ENCODE measurements at places on chromosomes 13 and 19.

GRCh38 chr19:38278751-38279150, 14.4 kb downstream of the SPINT2 start:
- no peak for DNase-seq

- DNase-seq = no peak
Observed at GRCh38 chr13:86445672-86446071, 646.5 kb upstream of the SLITRK6 start.

GRCh38 chr13:46184277-46184699, 2.3 kb upstream of the LCP1 start:
- DNase-seq = no peak

GRCh38 chr13:101339202-101339601, 77.1 kb downstream of the NALCN start:
- no peak for DNase-seq

DNA sequence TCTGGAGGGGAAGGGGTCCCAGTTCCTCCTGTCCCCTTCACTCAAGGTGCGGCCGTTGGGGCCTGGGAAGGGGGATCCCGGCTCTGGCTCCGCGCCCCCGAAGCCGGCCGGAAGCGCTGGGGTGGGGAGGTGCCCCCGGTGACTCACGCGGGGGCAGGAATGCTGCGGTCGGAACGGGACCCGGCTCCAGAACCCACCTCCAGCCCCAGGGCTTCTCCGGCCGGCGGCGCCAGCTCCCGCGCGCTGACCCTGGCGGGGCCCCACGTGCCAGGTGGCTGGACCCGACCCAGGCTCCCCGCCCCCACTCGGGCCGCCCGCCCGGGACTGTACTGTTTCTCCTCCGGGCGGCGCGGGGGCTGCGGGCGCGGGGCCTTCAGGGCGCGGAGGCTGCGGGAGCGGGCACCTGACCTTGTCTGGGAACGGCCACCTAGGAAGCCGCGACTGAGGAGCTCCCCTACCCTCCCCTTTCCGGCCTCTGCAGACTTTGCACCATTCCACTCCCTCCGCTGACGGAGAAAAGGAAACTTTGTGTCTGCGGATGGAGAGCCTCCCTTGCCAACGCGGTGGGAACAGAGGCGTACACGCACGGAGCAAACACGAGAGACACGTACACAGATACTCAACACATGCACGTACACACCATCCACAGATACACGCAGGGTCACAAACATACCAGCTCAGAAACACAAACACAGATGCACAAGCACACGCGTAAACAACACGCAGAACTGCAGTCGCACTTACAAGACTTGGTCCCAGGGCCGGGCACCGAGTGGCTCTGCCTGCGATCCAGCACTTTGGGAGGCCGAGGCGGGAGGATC, 7.2 kb downstream of the AXL start:
- no peak for DNase-seq

DNA sequence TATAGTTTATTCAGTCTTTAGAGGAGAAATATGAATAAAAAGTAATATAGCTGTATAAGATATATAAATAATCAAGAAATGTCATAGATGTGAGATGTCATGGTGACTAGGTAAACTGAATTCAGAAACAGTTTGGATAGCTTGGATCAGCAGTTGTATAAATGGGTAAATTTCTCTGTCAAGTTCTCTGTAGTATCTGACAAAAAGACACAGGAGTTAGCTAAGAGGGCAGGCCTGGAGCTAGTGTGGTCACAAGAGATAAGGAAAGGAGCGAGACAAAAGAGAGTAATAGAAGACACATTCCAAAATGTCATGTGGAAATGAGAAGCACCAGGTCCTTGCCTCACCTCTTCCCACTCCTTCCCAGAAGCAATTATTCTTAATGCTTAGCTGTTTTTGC, 349.0 kb downstream of the LMO7 start:
- DNase-seq = no peak

GRCh38 chr19:32543115-32543900, 37.7 kb upstream of the PDCD5 start:
- no peak for DNase-seq
